Type B pancreatic cell (in vitro differentiated cells): ENCODE measurements at places on chromosomes 12 and 14.

DNA sequence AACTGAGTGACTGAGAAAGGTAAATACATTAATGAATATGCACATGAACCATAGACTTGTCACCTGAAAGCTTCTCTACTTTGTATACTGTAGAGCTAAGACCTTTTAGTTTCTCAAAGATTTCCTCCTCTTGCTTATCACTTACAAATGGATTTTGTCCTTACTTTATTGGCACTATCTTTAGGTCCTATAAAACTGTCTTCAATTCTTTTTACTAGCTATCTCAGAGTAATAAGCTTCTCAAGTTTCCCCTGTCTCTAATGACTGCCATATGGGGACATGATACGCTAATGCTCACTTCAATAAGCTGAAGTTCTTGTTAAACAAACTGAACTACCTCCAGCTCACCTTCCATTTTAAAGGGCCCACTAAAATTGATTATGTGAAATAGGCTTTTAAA is 468.2 kb upstream of the CCDC196 start:
- DNase-seq: no peak

DNA sequence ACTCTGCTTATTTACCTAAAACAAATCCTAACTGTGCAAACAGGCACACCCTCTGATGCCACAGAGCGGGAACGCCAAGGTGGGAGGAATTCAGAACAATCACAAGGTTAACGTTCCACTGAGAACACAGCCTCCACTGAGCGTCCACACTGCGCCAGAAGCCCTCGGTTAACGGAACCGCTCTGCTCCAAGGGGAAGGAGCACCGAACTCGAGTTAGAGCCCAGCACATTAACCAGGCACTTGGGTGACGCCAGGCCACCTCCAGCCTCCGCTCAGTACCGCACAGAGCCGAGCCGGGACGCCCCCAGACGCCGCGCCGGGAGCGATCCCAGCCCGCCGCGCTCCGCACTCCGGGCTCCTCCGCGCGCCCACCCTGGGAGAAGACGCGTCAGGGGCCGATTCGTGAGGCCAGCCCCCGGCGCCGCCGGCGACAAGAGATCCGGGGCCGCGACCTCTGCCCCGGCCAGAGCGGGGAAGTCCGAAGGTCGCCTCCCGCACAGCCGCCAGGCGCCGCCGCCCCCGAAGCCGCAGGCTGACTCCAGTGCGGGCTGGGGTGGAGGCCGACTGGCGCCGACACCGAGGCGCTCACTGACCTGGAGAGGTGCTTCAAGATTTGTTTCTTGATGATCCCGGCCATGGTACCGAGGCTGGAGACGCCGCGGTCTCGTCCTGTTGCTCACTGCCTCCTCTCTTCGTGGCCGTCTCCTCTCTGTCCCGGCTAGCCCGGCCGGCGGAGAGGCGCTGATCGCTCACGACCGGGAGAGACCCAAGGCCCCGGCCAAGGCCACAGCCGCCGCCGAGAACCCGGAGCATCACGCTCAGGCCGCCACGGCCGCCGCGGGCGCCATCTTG is 450 bp downstream of the BLTP3B start:
- DNase-seq: no peak

- no peak for DNase-seq
These were observed 39.6 kb upstream of the CPM start for GRCh38 chr12:68972595-68972994.

DNA sequence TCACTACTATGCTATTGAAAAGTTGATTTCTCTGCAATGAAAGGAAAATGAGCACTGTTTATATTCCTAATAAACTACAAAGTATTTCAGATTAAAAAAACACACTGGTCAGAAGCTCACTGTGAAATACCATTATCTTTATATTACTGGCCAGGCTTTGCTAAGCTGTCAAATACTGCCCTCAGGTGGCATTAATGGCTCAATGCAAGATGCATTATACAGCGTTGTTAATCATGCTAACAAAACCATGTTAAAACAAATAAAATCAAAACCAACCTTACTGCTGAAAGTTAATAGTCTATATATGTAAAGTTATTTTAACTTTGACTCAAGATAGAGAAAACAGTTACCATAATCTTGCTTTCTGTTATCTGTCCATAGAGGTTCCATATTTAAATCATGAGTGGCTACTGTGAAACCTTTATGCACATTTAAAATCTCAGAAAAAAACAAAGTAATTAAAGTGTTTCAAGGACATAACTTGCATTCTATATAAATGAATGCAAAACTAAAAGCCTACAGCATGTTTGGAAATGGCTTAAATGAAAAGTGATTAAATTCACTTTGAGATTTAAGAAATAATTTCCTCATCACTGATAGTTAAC is 121.7 kb downstream of the RALGAPA1 start:
- DNase-seq: no peak

GRCh38 chr12:94263011-94263811 is 114.8 kb downstream of the PLXNC1 start:
- no peak for DNase-seq

DNA sequence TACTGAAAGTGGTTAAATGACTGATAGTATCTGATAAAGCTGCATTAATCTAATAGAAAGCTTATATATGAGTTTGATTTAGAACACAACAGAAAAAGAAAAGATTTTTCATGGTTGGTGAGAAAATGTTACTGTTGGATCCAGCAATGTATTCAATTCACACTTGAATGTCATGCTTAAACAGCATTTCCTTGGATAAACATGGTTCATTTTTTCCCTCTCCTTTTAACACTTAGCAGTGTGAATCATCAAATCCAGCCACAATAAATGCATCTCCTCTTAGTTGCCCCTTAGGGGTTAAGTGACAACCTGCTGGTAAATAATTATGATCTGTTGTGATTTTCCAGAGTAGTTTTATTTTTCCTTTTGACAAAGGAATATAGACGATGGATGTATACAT is 74.9 kb upstream of the GRIP1 start:
- no peak for DNase-seq

- DNase-seq: no peak
These were observed 19.0 kb upstream of the ADGRD1 start for GRCh38 chr12:130934753-130935152.

GRCh38 chr14:77647853-77648252 is 31.4 kb upstream of the SPTLC2 start:
- no peak for DNase-seq

DNA sequence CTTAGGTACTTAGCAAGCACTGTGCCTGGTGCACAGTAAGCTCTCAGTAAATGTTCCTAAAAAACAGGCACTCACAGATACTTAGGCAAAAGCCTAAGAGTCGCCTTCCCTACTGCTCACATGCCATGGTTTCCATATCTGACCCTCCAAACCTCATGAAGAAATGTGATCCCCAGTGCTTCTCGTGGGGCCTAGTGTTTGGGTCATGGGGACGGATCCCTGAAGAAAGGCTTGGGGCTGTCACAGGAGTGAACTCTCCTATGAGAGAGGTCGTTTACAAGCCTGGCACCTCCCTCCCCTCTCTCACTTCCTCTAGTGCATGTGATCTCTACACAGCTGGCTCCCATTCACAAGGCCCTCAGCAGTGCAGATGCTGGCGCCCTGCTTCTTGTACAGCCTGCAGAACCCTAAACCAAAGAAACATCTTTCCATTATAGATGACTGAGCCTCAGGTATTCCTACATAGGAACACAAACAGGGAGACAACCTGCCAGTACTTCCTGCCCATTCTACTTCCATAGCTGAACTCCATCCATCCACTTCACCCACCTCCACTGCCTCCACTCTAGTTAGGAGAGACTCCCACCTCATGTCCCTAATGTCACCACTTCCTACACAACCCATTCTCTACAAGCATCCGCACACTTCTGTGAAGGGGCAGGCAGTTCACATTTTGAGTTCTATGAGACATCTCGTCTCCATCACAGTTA is 2.9 kb downstream of the SLC15A4 start:
- DNase-seq: no peak

DNA sequence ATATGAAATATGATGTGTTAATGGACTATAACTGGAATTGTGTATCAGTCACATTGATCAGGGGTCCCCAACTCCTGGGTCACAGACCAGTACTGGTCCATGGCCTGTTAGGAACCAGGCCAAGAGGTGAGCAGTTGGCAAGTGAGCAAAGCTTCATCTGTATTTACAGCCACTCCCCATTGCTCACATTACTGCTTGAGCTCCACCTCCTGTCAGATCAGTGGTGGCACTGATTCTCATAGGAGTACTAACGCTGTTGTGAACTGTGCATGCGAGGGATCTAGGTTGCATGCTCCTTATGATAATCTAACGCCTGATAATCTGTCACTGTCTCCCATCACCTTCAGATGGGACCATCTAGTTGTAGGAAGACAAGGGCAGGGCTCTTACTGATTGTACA is 72.3 kb downstream of the CDK17 start:
- DNase-seq: no peak

GRCh38 chr12:288687-289086 is 26.1 kb upstream of the SLC6A13 start:
- no peak for DNase-seq
